ENCODE measurements at places on chromosomes 12 and 14. TPM values are rescaled to one million over a fixed set of nuclear protein-coding genes. Genes with fewer than 3 reads are reported as not detected.

Gene SPATA7
- total RNA-seq: 13.3 TPM

Gene KCNC2
- total RNA-seq: 0.22 TPM

Gene IGF1
- 26.5 TPM for total RNA-seq

- no peak for DNase-seq
- no peaks in the 10 kb centered on the region for H3K36me3 ChIP-seq
- H3K27me3 ChIP-seq: no peaks in the 10 kb centered on the region
- no peak overlapping the region for H3K4me3 ChIP-seq
- H3K4me1 ChIP-seq: peaks cover 10% of the 10 kb centered on the region
Observed at GRCh38 chr12:123954647-123955350, 17.8 kb downstream of the CCDC92 start.

GRCh38 chr12:89448951-89449371 lies 75.6 kb downstream of the GALNT4 start:
- H3K4me3 ChIP-seq: no peak overlapping the region
- H3K27ac ChIP-seq: no peak overlapping the region
- no peaks in the 10 kb centered on the region for H3K27me3 ChIP-seq
- no peaks in the 10 kb centered on the region for H3K36me3 ChIP-seq
- peaks cover 6% of the 10 kb centered on the region for H3K4me1 ChIP-seq

- DNase-seq: no peak
- no peaks in the 10 kb centered on the region for H3K4me1 ChIP-seq
- H3K27me3 ChIP-seq: no peaks in the 10 kb centered on the region
- no peak overlapping the region for H3K4me3 ChIP-seq
- H3K36me3 ChIP-seq: no peaks in the 10 kb centered on the region
Observed at GRCh38 chr12:81668475-81668874, 90.7 kb downstream of the PPFIA2 start.

GRCh38 chr12:102423462-102423861 lies 56.9 kb downstream of the IGF1 start:
- no peak overlapping the region for H3K4me3 ChIP-seq
- H3K27ac ChIP-seq: no peak overlapping the region
- H3K27me3 ChIP-seq: no peaks in the 10 kb centered on the region
- H3K4me1 ChIP-seq: peaks cover 10% of the 10 kb centered on the region
- no peak for DNase-seq

GRCh38 chr12:54228471-54228870 lies 39.7 kb upstream of the SMUG1 start:
- H3K4me1 ChIP-seq: peaks cover 8% of the 10 kb centered on the region
- no peaks in the 10 kb centered on the region for H3K36me3 ChIP-seq
- peak; percentile 87 for DNase-seq
- no peaks in the 10 kb centered on the region for H3K27me3 ChIP-seq

GRCh38 chr12:124293286-124294003 lies 1.4 kb upstream of the RFLNA start:
- peaks cover 24% of the 10 kb centered on the region for H3K27me3 ChIP-seq
- H3K4me3 ChIP-seq: no peak overlapping the region
- no peak overlapping the region for H3K27ac ChIP-seq
- peaks cover 29% of the 10 kb centered on the region for H3K4me1 ChIP-seq
- no peaks in the 10 kb centered on the region for H3K36me3 ChIP-seq
- no peak for DNase-seq

GRCh38 chr12:109495012-109495411 lies 17.6 kb downstream of the UBE3B start:
- no peaks in the 10 kb centered on the region for H3K27me3 ChIP-seq
- DNase-seq: no peak
- H3K27ac ChIP-seq: no peak overlapping the region
- no peaks in the 10 kb centered on the region for H3K4me1 ChIP-seq

DNA sequence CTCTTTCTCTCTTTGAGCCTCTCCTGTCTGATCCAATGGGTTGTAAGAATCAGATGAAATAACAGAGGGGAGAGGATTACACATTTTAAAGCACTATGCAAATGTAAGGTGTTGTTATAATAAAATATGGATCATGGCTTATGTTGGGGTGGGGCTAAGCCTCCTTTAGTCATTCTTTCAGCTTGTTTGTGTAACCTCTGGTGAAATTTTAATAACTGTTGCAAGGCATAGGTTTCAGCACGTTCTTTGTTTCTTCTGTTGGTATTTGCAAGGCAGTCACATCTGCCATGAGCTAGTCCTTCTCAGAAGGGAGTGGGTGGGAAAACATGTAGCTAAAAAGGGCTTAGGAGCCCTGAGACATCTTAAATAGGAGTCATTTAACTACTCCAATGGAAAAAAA lies 74.8 kb upstream of the FRMD6 start:
- no peak for DNase-seq
- H3K27ac ChIP-seq: no peak overlapping the region
- no peaks in the 10 kb centered on the region for H3K27me3 ChIP-seq

DNA sequence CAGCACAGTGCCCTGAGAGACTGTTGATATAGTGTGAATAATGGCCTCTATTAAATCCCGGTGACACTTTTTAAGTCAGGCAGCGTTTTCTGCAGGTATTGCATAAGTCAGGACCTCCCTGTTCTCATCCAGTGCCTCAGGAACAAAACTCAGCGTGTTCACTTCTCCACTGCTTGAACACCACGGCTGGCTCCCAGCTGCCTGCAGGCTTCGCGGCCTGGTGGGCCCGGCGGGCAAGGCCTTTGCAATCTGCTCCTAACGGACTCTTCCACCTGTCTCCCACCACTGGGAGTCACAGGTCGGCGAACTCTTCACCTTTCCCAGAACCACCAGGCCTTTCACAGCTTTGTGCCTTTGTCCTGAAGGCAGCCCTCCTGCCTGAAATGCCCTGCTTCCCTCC lies 18.7 kb downstream of the RFX4 start:
- no peak overlapping the region for H3K4me3 ChIP-seq
- no peaks in the 10 kb centered on the region for H3K36me3 ChIP-seq
- no peak overlapping the region for H3K27ac ChIP-seq
- no peak for DNase-seq
- peaks cover 5% of the 10 kb centered on the region for H3K4me1 ChIP-seq

DNA sequence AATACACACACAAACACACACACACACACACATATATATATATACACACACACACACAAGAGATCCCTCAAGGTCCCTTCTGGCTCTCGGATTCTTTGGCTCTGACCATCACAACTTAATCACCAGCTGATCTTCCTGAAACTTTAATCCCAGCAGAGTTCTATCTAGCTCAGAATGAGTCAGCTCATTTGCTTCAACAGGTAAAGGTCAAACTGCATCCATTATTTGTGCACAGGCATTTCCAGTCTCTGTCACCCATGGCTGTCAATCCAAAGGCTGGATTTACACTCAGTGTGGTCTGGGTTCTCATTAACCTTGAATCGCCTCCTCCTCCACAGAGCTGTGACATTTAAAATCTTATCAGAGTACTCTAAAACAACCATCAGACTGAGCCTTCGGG lies 113.3 kb upstream of the TMPO start:
- H3K27me3 ChIP-seq: no peaks in the 10 kb centered on the region
- H3K4me1 ChIP-seq: peaks cover 14% of the 10 kb centered on the region
- H3K4me3 ChIP-seq: no peak overlapping the region

- H3K27me3 ChIP-seq: no peaks in the 10 kb centered on the region
- H3K27ac ChIP-seq: no peak overlapping the region
- H3K4me3 ChIP-seq: no peak overlapping the region
Observed at GRCh38 chr14:100116134-100116533, 43.3 kb downstream of the DEGS2 start.

- peak overlapping the region; percentile 97 for H3K27ac ChIP-seq
- H3K4me3 ChIP-seq: peak overlapping the region; percentile 93
- DNase-seq: peak; percentile 67
- no peaks in the 10 kb centered on the region for H3K27me3 ChIP-seq
Observed at GRCh38 chr12:82687021-82688011, 610 bp downstream of the TMTC2 start.

DNA sequence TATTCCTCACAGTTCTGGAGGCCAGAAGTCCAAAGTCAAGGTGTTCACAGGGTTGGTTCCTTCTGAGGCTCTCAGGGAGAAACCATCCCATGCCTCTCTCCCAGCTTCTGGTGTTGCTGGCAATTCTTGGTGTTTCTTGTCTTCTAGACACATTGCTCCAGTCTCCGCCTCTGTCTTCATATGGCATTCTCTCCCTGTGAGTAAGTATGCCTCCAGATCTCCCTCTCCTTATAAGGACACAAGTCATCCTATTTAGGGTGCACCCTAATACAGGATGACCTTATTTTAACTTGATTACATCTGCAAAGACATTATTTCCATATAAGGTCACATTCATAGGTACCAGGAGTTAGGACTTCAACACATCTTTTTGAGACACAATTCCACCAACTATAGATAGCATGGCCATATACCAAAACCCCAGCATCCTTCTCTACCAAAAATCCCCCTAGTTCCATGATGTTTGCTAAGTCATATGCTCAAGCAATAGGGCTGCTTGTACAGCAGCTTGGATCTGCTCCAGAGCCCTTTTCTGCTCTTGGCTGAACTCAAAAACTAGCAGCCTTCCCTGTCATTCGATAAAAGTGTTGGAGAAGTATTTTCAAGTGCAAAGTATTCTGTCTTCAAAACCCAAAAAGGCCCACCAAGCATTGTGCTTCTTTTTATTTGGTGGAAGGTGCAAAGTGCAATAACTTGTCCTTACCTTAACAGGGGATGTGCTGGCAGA lies 79.2 kb upstream of the CMKLR1 start:
- H3K4me3 ChIP-seq: no peak overlapping the region
- H3K36me3 ChIP-seq: no peaks in the 10 kb centered on the region
- H3K27ac ChIP-seq: no peak overlapping the region
- no peaks in the 10 kb centered on the region for H3K27me3 ChIP-seq
- DNase-seq: no peak
